Fibroblast of pulmonary artery (primary cell): ENCODE measurements at places on chromosomes 3 and 15.

GRCh38 chr3:72189339-72189738 is 404.4 kb upstream of the PROK2 start:
- no peak for DNase-seq

GRCh38 chr3:177482048-177482691 is 284.9 kb upstream of the TBL1XR1 start:
- DNase-seq, result no peak

DNA sequence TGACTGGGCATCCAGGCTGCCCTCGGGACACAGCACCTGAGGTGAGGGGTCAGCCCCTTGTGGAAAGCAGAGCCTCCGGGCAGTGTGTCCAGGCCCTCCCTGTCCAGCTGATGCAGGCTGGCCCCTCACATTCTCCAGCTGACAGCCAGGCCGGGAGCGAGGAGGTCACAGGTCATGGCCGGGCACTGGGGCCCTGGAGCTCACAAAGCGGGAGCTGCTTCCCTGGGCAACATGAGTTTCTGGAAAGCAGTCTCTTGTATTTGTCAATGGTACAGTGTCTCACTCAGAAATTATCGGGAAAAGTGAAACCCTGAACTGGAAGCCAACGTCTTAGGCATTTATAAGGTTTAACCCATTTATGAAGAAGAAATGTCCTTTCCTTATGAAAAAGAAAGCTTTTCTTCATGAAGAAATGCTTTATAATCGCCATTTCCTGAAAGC is 118.5 kb downstream of the OPA1 start:
- no peak for DNase-seq

DNA sequence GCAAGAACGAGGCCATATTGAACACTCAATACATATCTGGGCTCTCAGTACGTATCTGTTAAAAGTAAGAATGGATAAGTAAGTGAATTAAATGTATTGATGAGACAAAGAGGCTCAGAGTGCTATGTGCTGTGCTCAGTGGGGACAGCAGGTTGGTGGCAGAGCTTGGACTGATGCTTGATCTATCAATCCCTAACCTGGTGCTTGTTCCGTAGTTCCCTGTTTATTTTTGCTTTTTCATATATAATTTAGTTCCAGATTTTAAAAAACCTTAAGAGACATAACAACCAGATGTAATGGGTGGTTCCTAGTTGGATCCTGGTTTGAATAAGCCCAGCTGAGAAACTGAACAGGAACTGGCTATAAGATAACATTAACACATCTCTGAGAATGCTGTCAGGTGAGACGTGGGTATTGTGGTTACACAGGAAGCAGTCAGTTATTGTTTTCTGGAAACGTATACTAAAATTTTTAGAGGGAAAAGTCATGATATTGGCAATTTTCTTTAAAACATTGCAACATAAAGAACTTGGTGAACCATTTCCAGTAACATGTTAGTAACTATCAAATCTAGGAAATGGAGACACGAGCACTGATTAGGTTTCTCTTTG is 120.5 kb downstream of the FOXB1 start:
- DNase-seq, result no peak

GRCh38 chr15:96242761-96243160 is 87.7 kb upstream of the NR2F2 start:
- DNase-seq, result no peak

- DNase-seq, result no peak
Measured at GRCh38 chr3:161600173-161600572, 103.6 kb downstream of the OTOL1 start.

- DNase-seq, result peak; percentile 79
Measured at GRCh38 chr3:171383206-171384018, 76.8 kb downstream of the TNIK start.

DNA sequence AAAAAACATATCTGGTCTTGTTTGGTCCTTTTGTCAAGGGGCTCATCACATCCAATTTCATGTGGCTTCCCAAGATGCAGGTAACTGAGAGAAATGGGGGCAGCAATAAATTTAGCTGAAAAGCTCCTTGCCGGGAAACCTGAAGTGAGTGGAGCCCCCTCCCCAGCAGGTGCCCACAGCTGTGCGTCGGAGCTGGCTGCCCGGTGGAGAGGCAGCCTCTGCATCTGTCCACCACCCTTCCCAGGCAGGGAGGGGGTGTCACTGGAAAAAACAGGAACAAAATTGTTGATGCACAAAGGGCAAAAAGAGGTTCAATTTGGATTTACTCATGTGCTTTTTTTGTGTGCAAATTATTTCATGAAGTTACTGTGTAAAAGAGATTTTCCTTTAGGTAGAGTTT is 249.4 kb upstream of the LYSMD4 start:
- DNase-seq, result no peak

- DNase-seq, result no peak
Measured at GRCh38 chr15:85414037-85414436, 33.6 kb downstream of the AKAP13 start.

DNA sequence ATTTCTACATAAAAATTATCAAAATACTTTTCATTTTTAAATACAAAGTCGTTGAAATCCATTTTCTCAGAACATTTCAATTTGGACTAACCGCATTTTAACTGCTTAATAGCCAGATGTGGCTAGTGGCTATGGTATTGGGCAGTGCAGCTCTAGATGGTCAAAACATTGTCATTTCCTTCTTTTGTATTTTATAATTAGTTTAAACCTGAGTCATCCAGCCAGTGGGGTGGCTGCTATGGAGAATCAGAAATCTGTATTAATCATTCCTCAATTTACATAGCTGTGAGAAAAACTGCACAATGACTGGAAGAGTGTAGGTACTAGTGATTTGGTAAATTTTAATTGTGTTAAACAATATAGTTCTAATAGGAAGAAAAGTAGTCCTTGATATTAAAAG is 245.3 kb downstream of the PDZRN3 start:
- peak; percentile 23 for DNase-seq

DNA sequence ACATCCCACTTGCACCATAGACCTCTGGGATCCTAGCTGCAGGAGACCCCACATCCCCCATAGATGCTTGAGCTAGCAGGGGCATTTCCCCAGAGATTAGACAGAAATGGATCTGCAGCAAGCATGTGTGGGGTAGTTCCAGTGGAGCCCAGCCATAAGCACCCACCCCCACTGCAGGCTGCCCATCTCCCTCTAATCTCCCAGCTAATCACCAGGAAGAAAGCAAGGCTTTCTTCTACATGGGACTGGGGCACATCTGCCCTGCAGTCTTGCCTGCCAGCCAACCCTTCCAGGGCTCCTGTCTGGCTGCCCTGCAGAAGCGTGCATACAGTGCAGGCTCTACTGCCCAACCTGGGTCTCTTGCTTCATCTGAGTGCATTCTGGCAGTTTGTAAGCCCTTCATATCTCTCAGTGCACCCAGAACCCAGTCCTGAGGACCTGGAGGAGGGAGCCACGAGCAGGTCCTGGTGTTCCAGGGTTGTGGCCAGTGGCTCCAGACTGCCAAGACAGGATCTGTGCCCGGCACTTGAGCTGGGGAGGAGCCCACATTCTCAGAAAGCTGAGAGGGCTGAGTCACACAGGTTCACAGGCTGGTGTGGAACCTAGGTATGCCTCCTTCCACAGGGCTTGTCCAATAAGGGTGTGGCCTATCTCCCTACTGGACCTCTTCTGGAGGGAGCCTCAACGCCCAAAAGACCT is 49.9 kb upstream of the IGSF11 start:
- no peak for DNase-seq

DNA sequence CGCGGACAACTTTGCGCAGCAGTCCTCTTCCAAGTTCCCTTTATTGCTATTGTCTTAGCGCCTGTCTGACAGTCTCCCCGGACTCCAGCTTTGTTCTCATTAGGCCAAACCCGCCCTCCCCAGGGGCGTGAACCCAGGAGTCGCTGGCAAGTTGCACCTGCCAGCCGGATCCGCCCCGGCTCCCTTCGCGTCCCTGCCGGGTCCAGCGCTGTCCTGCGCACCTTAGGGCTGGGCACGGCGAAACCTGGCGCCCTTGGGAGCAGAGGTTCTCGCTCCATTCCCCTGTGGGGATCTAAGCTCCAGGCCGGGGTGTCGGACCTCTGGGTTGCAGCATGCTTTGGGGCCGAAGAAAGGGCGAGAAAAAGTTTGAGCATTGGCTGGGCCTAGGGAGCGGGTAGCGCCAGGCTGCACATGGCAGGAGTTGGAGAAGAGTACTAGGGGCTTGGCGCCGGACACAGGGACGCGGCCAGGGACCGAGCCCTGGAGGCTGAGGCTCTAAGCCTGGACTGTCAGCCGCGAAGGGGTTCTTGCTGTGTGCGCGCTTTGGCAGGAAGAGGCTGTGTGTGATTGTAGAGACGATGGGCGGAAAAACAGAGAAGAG is 335.1 kb upstream of the THRB start:
- no peak for DNase-seq

- DNase-seq, result no peak
Measured at GRCh38 chr3:127779747-127780146, 42.6 kb downstream of the MGLL start.

DNA sequence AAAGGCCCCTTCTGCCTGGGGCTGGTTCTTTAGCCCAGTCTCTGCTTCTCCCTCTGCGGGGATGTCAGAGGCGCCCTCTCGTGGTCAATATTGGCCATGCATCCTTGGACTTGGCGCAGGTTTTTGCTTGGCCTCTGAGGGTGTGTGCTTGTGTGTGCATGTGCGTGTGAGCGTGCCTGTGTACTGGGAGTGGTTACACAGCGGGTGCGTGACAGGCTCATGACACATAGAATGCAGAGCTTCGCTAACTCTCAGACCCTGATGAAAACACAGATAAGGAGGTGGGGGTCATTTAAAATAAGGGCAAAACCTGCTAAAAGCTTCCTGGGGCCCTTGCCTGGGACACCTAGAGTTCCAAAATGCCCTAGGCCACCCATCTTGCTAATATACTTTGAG is 160.9 kb downstream of the SMAD6 start:
- DNase-seq, result peak; percentile 88

GRCh38 chr15:76932135-76932966 is 802 bp downstream of the RCN2 start:
- DNase-seq, result peak; percentile 13

DNA sequence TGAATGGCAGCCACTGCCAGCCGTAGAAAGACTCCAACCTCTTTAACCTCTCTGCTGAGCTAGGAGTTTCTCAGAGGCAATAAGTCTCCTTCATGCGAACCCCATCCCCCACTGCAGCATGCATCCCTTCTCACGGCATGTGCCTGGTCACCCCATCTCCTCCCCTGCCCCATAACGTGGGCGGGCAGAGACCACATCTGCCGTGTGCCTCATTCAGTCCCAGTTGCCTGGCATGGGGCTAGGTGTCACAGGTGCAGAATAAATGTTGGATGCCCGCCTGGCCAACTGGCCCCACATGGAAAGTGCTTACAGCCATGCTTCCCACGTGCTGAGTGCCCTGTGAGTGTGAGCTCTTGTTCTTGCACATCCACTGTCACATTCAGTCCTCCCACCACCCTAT is 43.5 kb upstream of the NTRK3 start:
- DNase-seq, result no peak

DNA sequence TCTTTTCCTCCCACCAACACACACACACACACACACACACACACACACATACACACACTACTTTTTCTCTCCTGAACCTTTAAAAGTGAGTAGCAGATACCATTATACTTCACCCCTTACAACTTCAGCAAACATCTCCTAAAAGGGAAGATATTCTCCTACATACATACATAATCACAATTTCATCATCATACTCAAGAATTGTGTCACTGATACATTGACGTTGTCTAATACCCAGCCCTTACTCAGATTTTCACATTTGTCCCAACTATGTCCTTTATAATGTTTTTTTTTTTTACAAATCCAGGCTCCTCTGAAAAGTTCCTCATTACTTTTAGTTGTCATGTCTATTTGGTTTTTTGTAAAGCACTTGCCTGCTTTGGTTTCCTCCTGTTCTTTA is 18.5 kb downstream of the ABHD6 start:
- DNase-seq, result no peak

GRCh38 chr3:110016235-110016815 is 679.0 kb upstream of the DPPA4 start:
- peak; percentile 54 for DNase-seq

GRCh38 chr3:197878427-197878826 is 71.6 kb upstream of the RPL35A start:
- no peak for DNase-seq

DNA sequence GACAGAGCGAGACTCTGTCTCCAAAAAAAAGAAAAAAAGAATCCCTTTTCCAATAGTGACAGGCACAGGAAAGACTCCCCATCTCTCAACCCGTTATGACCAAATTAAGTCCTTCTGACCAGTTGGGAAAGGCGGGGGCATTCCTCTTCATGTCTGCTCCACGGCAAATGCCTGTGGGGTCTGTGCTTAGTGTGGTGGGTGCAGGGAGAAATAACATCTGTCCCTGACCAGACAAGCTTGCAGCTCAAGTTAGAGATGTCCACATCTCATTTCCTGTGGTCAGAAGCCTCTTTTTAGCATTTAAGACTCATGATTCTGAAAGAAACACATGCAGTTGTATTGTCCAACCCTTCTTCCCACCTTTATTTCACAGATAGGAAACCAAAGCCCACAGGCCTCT is 16.2 kb downstream of the PLA1A start:
- DNase-seq, result no peak

DNA sequence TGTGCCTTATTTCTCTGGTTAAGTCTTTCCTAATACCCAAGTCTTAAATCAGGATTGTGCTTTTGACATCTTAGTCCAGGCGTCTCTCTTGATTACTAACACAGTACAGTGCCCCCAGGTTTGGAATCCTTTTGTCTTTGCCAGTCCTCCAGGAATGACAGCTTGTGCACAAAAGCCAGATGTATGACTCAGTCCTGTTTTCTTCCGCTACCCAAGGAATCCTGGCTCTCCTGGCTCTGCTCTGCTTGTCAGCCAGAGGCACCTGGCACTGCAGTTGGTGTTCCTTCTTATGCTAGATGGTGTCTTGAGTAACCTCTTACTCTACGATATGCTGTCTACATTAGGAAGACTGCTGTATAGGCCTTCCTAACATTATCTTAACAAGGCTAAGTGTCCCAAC is 728.2 kb upstream of the NECTIN3 start:
- DNase-seq, result peak; percentile 75
